ENCODE measurements at places on chromosomes 1 and 21. TPM values are rescaled to one million over a fixed set of nuclear protein-coding genes. Genes with fewer than 3 reads are reported as not detected.

GRCh38 chr1:91020486-91020885, 1.3 kb downstream of the ZNF644 start:
- DNase-seq = no peak

DNA sequence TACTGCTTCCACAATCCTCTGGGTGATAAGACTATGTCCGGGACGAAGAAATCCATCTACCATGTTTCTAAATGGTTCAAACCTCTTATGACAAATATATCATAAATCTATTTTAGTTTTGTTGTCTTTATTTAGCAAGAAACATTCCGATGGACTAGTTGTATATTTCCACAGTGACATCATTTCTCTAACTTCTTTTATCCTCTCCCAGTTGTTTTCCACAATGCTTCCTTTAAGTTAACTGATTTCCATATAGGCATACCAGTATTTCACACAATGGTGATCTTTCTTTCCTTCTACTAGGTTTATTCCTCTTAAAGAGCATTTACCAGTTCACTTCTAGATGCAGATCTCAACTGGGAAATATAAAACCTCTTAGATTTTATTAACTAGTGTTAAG, 44.8 kb downstream of the USP1 start:
- no peak for DNase-seq

DNA sequence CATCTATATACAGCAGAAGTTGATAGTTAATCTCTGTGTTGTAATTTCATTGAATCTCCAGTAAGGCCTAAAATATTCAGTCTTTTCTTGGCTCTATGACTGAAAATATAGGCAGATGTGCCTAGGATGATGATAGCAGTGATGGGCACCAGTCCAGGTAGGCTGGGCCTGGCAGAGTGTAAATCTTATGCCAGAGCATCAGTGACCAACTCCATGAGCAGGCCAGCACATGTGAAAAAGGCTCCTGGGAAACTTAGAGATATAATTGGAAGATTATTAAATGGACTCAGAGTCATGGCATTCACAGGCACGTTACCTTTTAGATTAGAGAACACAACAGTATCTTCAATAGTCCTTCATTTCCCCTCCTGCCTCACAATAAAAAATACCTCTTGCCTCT, 20.7 kb upstream of the CYYR1 start:
- no peak for DNase-seq

DNA sequence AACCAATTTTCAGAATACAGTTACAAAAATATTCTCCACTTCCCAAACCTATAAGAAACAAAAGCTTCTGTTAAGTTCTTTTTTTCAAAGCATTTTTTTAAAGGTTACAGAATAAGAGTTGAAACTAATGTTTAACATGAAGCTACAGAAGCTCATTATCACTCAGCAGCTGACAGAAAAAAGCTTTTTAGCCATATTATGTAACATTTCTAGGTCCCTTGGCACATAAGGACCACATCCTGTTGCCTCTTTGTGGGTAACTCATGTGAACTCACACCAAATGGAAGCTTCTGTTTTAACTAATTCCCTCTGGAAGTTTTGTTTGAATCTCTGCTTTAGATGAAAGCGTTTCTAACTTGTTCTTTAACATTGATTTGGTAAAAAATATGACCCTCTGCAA, 242.5 kb upstream of the TMPRSS15 start:
- no peak for DNase-seq

The TCHH gene
- 0.44 TPM for total RNA-seq

DNA sequence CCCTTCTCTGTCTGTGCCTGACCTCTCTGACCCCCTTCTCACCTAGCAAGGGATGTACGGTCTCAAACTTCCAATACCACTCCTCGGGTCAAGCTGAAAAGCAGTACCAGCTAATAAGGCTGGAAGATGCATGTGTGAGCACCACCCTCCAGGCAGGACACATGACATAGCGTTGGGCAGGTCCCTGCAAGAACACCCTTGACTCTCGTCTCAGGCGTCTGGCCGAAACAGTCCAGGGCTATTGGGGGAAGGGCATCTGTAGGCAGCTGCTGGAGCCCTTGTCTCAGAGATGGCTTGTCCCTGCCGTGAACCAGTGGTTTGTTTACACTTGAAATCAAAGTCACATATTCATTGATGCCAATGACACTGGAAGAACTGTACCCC, 56.5 kb downstream of the CD46 start:
- no peak for DNase-seq

GRCh38 chr21:34345091-34345871, 18.5 kb upstream of the KCNE2 start:
- DNase-seq = no peak

GRCh38 chr1:85366391-85367170, 90.1 kb upstream of the BCL10 start:
- no peak for DNase-seq

GRCh38 chr1:116334015-116334547, 39.0 kb upstream of the ATP1A1 start:
- no peak for DNase-seq

DNA sequence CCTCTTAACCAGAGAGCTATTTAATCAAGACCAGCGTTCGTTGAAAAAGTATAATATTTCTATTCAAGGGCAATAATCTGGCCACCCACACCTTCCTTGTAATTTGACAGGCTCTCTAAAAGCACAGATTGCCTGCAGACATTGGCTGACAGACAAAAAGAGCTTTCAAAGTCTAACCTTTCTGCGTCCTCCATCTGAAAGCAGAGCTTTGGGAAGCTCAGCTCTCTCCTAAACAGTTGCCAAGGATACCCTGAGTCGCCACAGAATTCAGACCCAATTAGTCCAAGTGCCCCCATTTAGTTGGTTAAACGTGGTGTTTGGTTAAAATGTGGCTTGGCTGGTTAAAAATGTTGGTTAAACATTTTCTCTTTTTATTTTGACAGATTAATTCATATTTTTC, 33.7 kb upstream of the PLA2G2C start:
- DNase-seq = no peak

DNA sequence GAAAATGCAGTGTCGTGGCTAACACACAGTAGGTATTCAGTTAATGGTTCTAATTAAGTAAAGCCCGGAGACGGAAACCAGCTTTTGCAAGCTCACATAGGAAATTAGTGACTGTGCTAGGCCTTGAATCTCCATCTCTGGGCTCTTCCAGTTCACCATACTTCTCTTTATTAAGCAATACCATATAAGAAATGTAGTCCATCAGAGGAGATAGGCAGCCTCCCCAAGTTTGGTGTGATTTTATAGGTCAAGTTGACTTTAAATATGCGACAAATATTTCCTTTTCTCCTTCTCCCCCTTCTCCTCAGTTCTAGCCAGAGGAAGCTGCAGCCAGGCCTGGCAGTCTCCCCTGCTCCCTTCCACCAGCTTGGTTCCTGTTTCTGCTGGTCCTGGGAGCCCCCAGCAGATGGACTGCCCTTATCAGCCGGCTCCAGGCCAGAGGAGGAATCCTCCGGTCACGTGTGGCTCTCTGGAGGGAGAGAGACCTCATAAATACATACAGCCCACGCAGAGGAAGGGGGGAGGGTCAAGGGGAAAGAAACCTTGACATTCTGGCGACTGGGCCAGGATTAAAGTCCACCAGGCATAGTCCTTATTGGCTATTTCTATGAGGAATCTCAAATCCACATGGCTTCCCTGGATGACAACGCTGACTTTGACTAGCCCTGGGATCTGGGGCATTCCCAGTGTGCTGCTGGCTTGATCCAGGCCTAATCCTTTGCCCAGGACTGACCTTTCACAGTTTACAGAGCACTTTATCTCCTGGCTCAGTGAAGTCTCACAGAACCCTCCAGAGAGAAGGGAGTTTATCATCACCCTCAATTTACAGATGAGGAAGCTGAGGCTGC, 115.1 kb upstream of the JUN start:
- no peak for DNase-seq

The PDPN gene
- total RNA-seq = 4.5 TPM

GRCh38 chr1:214415131-214415530, 134.2 kb downstream of the SMYD2 start:
- DNase-seq = no peak

GRCh38 chr21:38759413-38759812, 46.3 kb upstream of the ETS2 start:
- no peak for DNase-seq

GRCh38 chr1:113276507-113276906, 113.8 kb upstream of the MAGI3 start:
- no peak for DNase-seq

GRCh38 chr1:151661751-151662150, 49.9 kb downstream of the SNX27 start:
- no peak for DNase-seq

- DNase-seq = no peak
Observed at GRCh38 chr1:14476170-14476955, 122.1 kb upstream of the KAZN start.

DNA sequence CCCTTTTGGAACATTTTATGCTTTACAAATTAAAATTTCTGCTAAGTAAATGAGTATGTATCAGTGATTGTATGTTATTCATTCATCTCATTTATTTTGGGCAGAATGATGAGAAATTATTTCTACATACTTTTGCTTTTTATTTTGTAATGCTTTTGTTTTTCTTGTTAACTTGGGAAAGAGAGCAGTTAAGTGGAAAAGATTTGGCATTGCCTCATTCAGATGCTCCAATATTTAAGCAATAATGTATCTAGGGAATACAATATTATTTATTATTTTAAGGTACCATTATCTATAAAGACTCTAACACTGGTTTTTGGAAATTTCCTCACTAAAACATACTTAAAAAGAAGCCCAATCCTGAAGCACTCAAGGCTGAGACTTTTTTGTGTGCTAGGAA, 431.8 kb downstream of the NEGR1 start:
- no peak for DNase-seq

DNA sequence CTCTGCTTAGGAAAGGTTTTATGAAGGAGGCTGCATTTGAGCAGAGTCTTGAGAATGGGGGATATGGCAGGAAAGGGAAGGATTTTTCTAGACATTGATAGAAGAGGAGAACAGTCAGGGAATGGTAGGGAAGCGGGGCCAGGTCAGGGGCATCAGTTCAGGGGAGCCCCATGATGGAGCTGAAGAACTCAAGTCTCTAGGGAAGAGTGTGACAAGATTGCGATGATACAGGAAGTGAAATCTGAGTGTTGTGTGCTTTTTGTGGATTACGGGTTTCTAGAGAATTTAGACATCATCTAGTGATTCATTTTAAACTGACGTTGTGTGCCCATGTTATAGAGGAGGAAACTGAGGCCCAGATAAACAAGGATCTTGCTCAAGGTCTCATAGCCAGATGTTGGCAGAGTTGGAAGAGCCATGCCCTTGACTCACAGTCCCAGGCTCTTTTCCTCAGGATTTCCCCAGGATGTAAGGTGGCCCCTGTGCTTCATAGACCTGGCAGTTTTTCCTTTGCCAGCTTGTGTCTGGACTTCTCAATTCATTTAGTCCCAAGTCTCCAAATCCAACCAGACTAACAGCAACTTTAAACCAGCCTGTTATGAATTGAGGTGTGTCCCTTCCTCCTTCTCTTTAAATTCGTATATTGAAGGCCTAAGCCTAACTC, 130.3 kb downstream of the ROR1 start:
- DNase-seq = no peak

The ZFYVE9 gene
- 31.1 TPM for total RNA-seq

DNA sequence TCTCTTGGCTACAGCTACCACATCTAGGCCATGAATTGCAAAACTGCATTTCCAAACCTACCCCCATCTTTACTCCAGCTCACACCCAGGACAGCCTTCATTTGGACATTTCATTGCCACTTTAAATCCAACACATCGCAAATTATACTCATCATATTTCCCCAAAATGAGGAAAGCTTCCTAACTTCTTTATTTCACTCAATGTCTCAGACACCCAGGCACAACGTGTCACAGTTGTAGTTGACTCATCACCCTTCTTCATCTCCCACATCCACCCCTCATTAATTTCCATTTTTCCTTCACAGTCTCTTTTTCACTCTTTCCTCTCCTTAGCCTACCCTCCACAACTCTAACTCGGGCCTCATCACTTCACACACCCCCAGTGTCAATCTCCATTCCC, 6.7 kb downstream of the OTUD7B start:
- no peak for DNase-seq

DNA sequence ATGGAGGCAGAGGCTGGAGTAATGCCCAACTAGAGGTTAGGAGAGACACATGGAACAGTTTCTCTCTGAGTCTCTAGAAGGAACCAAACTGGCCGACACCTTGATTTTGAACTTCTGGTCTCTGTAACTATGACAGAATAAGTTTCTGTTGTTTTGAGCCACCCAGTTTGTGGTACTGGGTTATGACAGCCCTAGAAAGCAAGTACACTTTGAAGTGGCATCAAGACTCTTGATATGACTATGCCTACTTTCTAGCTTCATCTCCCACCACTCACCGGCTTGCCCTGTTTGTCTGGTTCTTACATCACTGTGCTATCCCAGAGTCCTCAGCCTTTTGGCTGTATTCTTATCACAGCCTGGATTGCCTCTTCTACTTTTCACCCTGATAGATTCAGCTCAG, 230.3 kb upstream of the USP24 start:
- DNase-seq = no peak

- no peak for DNase-seq
Observed at GRCh38 chr1:155931332-155932038, 2.7 kb downstream of the KHDC4 start.

GRCh38 chr1:152043870-152044269, 7.1 kb upstream of the S100A11 start:
- no peak for DNase-seq

DNA sequence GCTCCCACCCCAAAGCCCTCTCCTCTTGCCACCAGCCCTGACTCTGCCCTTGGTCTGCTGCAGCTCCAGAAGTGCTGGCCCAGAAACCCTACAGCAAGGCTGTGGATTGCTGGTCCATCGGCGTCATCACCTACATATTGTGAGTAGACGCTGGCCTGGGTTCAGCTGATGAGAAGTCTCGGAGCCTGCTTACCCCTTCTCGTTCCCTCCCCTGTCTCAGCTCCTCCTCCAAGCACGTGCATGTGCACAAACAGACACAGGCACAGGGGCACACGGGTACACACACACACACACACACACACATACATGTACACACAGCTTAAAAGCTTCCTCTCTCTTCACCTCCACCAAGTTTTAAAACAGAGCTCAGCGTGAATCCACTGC, 24.3 kb downstream of the CAMK1G start:
- DNase-seq = no peak

DNA sequence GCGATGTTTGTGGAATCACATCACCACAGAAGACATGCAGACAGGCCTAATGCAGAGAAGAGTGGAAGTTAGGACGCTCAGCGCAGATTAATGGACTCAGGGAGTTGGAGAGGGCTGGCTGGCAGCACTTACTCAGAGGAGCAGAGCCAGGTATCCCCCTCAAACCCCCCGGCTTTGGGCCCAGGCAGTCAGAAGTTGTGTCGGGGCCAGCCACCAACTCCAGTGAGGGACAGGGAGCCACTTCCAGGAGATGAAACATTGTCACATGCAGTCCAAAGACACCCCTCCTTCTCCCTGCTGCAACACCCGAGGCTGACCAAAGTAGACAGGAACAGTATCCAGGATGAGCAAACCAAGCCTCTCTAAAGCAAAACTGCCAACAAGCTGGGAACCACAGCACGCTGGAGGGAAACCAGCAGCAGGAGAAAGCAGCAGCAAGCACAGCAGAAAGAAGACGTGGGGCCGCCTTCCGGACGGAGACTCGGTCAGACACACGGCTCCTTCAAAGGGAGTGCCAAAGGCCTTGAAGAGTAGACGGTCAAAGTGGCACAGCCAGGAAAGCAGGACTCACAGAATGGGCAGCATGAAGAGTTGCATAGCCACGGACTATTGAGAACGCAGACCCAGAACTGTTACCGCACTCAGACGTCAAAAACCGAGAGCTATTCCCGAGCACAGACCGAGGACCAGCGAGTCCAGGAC, 149.3 kb downstream of the PCBP3 start:
- no peak for DNase-seq
